Stimulated activated CD4-positive, alpha-beta T cell treated with anti-CD3 and anti-CD28 coated beads, Interleukin-4, amount 100 ng/mL, for 4 hours (primary cell): ENCODE measurements at places on chromosomes 5 and 9.

- no peak for DNase-seq
Observed at GRCh38 chr9:15295761-15296405, 11.1 kb downstream of the TTC39B start.

GRCh38 chr5:155025895-155026294 is 12.3 kb downstream of the KIF4B start:
- no peak for DNase-seq

DNA sequence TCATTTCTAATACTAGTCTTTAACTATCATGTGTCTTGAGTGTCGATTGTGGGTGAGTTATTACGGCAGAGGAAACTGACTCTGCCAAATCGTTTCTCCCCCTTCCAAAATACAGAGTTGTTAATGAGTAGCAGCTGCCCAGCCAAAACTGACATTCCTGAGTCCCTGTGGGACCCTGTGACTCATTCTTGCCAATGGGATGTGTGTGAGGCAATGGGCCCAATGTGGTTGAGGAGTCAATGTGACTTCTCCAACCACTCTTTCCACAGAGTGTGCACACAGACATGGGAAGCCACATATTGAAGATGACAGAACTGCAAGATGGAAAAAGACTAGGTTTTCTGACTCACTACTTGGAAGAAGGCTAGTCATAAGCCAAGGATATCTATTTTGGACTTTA is 434.7 kb downstream of the DTWD2 start:
- no peak for DNase-seq

DNA sequence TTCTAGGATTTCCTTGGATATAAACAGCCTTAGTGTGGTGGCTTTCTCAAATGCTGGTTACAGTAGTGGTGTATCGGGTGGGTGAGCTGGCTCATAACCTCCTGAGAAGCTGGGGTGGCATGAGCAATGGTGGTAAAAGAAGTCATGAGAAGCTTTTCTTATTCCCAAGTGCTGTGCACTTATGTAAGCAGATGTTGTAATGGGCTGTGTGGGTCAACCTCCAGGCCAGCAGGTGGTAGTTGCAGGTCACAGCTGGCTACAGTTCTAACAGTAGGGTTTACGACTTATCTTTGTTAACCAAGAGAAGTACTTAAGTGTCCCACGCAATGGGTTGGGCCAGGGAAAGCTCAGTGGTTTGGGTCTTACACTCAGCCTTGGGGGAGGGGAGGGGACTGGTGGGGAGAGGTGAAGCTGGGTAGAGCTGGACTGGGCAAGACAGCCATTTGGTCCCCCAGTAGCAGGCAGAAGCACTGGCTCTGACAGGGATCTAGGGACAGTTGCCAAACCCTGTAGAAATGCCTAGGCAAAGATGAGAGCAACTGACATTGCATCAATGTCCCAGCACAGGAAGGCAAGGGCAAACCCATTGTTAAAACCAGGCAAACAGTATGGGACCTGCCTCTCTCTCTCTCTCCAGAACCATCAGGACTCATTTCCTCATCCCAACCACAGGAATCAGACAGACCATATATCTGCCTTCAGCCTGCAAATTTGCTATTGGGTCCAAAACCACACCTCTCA is 76.8 kb downstream of the RNF130 start:
- DNase-seq, result no peak

DNA sequence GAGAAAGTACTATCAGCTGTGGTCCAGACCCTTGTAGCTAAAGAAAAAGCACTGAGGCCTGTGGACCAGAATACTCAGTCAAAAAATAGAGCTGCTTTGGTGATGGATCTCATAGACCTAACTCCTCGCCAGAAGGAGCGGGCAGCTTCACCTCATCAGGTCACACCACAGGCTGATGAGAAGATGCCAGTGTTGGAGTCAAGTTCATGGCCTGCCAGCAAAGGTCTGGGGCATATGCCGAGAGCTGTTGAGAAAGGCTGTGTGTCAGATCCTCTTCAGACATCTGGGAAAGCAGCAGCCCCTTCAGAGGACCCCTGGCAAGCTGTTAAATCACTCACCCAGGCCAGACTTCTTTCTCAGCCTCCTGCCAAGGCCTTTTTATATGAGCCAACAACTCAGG is 8.9 kb downstream of the RAB24 start:
- no peak for DNase-seq

GRCh38 chr5:124858612-124859011 is 112.2 kb upstream of the ZNF608 start:
- no peak for DNase-seq

GRCh38 chr5:3600106-3601060 is 4.8 kb downstream of the IRX1 start:
- no peak for DNase-seq

DNA sequence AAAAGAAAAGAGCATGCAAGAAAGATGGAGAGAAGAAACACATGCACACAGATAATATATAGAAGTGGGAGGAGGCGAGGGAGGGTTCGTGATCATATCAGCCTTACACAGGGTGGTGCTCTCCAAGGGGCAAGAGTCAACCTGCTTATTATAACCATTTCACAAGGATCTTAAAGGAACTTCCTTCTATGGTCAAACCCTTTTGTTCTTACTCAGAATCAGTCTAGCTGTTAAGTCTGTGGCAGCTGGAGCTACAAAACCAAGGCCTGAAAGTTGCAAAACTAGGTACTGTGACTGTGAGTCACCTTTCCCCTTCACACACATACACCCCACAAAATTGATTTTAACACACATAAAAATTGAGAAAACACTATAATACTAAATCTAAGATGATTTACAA is 18.5 kb upstream of the ERMP1 start:
- DNase-seq, result peak; percentile 11

DNA sequence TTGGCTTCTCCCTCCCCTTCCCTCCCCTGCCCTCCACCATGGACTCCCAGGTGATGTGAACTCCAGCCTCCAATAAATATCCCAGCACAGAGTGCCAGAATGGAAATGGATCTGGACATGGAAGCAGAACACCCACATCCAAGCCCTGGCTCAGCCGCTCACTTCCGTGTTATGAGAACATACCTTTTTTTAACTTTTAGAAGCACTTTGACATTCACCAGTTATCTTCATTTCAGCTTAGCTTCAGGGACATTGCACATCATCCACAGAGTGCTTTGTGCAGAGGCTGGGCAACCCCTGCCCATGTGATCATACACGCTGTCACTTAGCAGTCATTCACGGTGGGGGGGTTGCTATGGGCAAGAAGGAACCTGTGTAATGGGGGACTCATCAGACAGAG is 9.1 kb downstream of the AFAP1L1 start:
- DNase-seq, result no peak

GRCh38 chr5:168413062-168413461 is 73.2 kb upstream of the RARS1 start:
- no peak for DNase-seq

- DNase-seq, result no peak
Observed at GRCh38 chr5:16791904-16792597, 144.0 kb downstream of the MYO10 start.

- no peak for DNase-seq
Observed at GRCh38 chr9:134419684-134420076, 93.4 kb downstream of the RXRA start.

DNA sequence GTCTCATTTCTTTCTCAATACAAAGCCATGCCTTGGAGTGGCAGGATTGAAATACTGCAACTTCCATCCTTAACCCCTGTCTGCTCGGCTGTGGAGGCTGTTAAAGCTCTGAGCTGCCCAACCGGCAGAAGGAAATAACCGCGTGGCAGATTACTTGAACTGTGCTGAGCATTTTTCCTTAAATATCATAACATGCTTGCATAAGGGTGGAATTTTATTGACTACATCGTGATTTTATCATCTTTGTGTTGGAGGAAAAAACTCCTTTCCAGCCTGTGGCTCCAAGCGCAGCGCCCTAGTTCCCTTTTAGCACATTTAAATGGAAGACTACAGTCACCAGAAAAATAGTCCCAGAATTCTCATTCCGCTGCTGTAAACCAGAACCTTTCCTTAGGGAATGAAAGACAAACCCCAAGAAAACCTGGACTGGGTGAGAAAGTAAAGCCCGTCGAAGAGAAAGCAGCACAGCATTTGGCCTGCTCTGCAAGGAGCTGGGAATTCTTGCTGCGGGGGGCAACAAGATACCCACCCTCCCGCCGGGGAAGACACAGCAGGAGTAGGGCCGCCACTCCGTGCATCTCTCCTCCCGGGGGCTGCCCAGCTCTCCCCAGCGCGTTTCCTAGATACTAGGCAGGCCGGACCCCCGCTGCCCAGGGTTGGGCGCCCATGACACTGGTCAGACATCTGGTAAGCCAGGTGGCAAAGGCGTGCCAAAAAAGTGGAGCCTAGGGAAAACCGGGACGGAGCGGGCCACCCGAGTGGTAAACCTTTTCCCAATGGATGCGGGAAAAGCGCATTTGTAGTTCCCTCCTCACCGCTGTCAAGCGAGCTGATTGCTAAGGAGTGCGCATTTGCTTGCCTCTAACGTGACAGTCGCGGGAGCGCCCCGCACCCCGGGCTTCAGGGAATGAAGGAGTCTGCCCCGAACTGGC is 1.3 kb downstream of the SHC3 start:
- DNase-seq, result no peak

DNA sequence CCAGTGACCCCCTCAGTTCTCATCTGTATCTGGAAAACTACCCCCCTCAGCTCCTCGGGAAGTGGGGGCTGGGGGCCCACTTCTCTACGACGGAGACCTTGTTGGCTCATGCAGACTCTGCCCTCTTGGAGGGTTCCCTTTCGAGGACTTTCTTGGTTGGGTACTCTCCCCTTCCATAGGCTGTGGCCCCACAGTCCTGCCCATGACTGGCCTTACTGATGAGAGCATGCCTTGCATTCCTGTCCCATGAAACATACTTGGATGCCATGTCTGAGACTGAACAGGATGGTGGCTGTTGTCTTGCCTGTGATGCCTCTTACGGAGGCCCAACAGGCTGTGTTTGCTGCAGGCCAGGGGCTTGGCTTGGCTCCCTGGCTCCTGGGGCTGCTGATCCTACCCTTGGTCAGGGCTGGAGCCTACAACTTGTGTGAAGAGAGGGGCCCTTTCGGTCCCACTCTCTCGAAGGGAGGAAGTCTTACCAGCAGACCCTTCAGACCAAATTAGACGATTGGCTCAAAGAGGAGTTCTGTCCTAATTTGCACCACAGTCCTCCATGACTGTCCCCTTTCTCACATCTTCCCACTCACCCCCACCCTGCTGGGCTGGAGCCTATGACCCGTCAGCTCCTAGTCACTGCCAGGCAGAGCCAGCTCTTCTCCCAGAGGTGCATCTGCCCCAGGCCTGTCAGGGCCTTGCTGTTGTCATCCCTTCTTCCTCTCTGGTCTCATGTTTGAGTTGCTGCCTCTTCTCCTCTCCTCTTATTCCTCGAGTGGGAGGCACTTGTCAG is 109.9 kb downstream of the CACNA1B start:
- no peak for DNase-seq

- DNase-seq, result no peak
Observed at GRCh38 chr5:173042763-173043107, 13.4 kb upstream of the CREBRF start.

GRCh38 chr5:176870110-176870591 is 29.0 kb downstream of the HK3 start:
- DNase-seq, result no peak

- no peak for DNase-seq
Observed at GRCh38 chr5:40983781-40984180, 74.5 kb downstream of the C7 start.

DNA sequence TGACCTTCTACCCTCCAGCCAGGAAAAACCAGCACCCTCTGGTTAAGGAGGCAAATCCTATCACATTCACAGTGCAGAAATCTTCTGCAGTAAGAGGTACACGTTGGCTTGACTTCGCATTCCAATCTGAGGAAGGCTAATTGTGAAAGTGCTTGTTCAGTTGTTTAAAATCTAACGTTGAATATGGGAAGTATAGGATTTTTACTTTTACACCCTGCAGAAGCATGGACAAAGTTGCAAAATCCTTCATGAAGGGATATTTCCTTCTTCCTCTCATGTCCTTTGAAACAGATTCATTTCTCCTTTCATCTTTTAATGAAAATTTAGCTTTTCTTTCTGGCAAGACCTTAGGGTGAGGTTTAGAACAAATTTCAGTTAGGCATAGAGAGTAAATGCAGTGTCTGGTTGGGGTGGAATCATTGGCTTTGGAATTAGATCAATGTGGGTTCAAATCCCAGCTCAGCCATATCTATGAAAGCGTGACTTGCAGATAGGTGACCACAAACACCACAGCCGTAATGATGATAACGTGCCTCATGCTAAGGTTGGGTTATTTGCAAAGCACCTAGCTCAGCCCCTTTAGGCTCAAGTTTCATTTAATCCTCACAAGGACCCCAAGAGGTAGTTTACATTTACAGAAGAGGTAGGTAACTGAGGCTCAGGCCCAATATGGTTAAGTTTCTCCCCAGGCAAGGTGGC is 42.2 kb upstream of the C5orf58 start:
- no peak for DNase-seq

GRCh38 chr5:101306391-101307137 is 403.5 kb upstream of the ST8SIA4 start:
- DNase-seq, result no peak

DNA sequence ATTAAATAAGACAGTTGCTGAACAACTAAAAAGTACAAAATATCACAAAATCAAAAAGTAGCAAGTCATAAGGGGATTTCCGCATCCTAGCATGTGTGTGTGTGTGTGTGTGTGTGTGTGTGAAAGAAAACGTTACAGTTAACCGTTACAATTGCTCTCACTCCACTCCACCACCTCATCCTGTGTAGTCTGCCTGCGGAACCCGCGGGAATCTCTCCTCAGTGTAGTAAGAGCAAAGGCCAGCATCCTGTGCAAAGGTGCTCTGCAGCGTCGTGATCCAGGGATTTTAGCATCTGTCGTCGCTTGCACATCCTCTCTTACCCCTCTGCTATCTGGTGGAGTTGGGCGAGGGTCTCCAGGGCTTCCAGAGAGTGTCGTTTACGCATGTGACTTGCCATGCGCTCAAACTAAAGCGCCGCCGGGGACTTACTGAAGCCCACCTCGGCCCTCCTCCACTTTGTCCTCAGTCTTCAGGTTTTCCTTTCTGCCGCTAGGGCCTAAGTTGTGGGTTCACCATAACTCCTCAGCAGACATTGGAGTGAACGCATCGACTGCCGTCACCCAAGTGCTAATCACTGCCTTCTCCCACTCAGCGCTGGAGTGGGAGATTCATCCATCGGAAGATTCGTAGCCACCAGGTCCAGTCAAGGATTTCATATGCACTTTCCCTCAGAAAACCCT is 3.9 kb downstream of the CDKN2B start:
- no peak for DNase-seq

DNA sequence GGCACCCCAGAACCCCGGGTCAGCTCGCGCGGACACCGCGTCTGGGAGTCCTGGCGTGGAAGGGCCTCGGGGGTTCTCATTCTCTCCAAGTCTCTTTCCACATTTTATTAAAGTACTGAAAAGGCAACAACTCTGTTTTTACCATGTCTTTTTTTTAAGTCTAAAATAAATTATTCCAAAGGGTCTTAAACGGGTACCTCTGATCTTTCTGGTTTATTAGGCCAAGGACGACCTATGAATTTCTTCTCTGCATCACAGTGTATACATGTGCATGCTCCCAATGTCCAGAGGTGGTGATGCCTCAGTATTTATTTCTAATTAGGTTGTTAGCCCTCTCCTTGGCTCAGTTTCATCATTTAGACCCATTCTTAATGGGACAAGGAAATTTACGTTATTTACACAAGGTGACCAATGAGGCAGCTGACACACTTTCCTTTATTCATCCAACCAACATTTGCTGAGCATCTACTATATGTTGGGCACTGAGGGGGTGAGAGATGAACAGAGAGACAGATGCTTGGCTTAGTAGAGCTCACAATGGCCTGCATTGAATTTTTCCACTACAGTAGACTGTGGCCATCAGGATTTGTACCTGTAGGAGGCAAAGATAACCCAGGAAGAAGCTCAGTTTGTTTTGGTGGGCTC is 7.6 kb upstream of the OTP start:
- no peak for DNase-seq

GRCh38 chr5:20351849-20352248 is 363.8 kb upstream of the CDH18 start:
- DNase-seq, result no peak
